Gastrocnemius medialis (tissue), 4 donors: ENCODE measurements at places on chromosomes 3 and 15. TPM values are rescaled to one million over a fixed set of nuclear protein-coding genes. Genes with fewer than 3 reads are reported as not detected.

DNA sequence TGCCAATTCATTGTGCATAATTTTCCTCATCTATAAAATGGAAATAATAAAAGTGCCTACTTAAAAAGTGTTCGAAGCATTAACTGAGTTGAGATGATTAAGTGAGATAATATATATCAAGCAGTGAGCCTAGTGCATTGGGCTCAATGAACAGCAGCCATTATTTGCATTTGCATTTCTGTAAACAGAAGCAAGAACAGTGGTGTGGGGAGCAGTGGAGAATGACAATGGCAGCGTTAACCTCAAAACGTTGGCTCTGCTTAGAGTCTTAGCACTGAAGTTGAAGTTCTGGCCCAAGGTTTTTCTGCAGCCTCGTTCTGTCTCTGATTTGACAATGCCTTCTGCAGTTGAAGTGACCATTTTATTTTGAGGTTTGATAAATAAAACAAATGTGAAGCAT is 466.3 kb upstream of the ONECUT1 start:
- no peak for DNase-seq

- no peak for DNase-seq
These were observed 330.3 kb upstream of the SGO1 start for GRCh38 chr3:20516311-20516710.

- DNase-seq, result no peak
These were observed 4.6 kb upstream of the HACD3 start for GRCh38 chr15:65525622-65526021.

GRCh38 chr3:64571982-64572381 is 115.8 kb downstream of the ADAMTS9 start:
- no peak for DNase-seq

Gene CELF6
- total RNA-seq, result not detected

Gene GRK7
- 0.85 TPM for total RNA-seq

Gene ITIH3
- total RNA-seq, result 0.66 TPM

- DNase-seq, result no peak
These were observed 752.6 kb upstream of the NR2F2 start for GRCh38 chr15:95577927-95578326.

- DNase-seq, result no peak
These were observed 11.1 kb downstream of the ATOSA start for GRCh38 chr15:52668133-52668532.

- no peak for DNase-seq
These were observed 227.4 kb upstream of the CMC1 start for GRCh38 chr3:28013864-28014473.

Gene TSEN2
- total RNA-seq, result 19.5 TPM

GRCh38 chr3:42533161-42533897 is 30.9 kb downstream of the VIPR1 start:
- DNase-seq, result no peak

DNA sequence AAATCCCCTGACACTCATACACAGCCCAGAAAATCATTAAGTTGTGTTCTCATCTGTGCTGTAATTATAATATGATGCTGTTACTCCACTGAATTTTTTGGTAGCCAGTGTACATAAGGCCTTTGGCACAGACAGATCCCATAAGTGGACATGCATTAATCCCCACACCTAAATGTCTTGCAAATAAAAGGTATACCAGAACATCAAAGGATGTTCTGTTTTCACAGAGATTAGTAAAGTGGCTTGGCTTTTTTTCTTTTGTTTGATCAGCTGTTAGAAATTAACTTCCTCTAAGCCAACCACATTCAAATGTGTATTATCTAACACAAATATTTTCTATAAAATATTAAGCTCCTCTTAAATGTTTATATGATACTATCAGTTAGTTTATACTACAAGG is 2.7 kb downstream of the SST start:
- DNase-seq, result no peak

Gene NEK10
- 8.1 TPM for total RNA-seq

DNA sequence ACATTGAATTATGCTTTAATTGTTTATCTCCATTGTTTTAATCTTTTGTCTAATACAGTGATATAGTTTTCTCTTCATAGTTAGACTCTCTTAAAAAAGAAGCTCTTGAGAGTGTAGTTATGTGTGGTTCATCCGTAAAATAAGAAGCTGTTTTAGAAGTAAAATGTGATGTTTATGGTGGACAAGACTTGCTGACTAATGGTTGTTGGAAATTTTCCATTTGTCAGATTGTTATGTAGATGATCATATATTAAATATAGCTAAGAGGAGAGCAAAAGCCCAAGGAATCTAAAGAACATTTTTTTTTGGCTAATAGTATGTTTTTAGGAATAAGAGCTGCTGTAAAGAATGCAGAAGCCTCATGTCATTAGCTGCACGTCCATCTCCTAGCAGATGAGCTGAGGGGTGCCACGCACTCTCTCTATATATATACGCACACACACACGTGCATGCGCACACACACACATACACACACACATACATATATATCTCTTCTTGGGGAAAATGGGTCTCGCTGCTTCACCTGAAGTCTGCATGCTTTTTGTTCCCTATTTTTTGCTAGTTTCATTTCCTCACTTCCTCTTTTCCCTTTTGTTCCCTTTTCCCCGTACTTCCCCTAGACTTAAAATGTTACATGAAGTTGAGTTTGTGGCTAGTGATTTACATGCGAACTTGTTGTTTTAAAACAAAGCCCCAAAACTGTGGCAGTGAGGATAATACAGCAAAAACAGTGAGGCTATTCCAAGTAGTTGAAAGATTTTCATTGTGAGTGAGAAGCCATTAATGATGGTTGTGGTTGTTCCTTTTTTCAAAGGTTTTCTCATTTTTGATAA is 107.8 kb downstream of the MBNL1 start:
- DNase-seq, result no peak

DNA sequence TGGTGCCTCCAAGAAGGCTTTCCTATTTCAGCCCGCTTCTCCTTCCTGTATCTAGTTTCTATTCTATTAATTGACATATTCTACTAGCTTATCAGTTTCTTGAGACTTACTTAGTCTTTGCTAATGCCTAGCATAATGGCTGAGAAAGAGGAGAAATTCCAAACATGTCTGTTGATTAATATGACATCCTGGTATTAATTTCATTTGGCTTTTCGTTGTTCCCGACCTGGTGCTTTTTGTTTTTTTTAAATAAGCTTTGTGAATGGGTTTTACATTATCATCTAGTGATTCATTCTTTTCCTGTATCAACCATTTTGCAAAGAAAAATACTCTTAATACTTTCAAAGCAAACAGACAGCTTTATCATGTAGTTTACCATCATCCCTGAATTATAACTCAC is 13.1 kb downstream of the WDR53 start:
- DNase-seq, result no peak

- DNase-seq, result no peak
These were observed 16.0 kb upstream of the CCR2 start for GRCh38 chr3:46337911-46338310.

DNA sequence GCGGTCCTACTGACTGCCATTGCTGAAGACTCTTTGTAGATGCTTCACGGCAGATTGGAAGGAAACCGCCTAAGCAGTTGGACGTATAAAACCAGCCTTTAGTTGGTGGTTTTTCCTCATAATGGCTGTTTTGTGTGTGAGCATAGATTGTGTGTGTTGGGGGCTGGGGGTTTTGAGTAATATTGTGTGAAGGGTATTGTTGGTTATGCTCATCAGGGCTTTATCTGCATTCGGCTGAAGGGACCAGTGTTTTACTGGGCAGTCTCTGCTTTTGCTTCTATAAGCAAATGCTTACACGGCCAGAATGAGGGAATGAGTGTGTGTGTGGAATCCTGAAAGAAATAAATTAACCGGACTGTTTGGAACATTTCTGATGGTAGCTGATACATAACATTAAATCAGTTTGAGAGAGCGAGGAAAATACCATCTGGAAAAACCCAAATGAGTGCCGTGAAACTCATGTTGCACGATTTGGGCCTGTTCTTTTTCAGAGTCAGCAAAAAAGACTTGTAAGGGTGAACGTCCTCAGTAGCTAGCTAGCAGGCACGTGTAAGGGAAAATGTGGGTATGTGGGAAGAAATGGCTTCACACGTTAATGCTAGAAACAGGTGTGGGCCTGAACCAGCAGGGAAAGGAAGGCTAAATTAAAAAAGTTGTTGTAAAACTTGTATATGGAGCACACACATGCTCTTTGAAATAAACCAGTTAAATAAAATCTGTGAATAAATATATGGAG is 1.9 kb downstream of the MITF start:
- DNase-seq, result no peak

Gene PRKCI
- total RNA-seq, result 10.5 TPM

GRCh38 chr3:154294016-154294415 is 30.3 kb downstream of the DHX36 start:
- DNase-seq, result no peak

Gene TRH
- total RNA-seq, result not detected

DNA sequence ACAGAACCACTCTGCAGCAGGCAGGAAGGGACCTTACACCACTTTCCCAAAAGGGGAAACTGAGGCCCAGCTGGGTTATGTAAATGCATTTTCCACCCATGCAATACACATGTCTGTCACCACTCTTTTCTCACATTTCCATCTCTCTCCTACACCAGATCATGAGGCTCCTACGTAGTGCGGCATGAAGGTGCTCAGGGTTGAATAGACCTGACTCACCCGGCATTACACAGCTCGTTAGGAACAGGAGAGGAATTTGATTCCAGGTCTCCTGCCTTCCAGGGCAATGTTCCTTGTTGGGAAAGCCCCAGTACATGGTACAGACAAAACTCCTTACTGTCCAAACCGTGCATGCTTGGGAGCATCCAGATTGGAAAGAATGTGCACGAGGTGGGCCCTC is 61.9 kb upstream of the DCLK3 start:
- DNase-seq, result no peak

Gene GP9
- total RNA-seq, result 0.42 TPM

DNA sequence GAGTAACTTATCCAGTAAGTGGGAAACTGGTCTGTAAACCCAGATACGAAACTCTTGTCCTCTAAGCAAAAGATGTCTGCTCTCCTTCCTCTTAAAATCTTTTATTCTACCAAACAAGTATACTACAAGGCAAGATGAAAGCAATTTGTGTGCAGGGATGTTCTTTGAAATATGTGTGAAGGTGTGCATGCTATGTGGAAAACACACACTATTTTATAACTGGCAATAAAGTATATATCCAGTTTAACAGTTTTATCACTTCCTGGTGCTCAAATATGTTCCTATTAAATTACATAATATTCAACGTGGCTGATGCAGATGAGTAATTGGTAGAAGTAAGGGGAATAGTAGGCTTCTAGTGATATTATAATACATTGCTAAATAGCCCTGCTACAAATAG is 566.5 kb downstream of the ROBO2 start:
- DNase-seq, result no peak

DNA sequence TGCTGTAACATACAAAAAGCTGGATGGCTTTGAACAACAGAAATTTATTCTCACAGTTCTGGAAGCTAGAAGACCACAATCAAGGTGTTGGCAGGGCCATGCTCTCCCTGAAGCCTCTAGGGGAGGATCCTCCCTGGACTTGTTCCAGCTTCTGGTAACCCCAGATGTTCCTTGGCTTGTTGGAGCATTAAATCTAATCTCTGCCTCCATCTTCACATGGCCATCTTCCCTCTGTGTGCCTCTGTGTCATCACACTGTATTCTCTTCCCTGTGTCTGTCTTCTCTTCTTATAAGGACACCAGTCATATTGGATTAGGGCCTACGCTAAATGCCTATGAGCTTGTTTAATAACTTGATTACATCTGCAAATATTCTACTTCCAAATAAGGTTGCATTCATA is 109.5 kb downstream of the STAG1 start:
- DNase-seq, result no peak

DNA sequence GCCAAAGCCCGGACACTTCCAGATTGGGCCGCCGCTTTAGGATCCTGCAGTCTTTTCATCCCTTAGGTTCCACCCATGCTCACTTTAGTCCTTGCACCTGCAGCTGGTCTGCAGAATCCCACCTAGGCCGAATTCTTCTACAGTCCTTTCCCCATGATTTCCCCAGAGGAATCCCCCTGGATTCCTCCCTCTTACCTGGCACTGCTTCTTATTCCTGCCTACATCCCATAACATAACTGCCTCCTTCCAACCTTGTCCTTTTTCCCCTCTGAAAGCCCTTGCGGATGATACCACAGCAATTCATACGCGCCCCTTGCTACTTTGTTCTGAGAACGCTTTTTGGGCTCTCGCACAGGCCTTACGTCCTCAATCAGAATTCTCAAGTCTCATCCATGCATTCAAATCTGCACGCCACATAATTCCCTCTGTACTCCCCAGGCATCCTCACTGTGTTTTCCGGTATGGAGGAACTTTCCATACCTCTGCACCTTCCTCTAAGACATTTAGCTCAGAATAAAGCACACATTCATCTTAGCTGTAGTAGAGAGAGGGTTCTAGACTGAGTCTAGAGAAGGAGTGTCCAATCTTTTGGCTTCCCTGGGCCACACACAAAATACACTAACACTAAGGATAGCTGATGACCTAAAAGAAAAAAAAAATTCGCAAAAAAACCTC is 619 bp downstream of the EIF2AK4 start:
- no peak for DNase-seq

DNA sequence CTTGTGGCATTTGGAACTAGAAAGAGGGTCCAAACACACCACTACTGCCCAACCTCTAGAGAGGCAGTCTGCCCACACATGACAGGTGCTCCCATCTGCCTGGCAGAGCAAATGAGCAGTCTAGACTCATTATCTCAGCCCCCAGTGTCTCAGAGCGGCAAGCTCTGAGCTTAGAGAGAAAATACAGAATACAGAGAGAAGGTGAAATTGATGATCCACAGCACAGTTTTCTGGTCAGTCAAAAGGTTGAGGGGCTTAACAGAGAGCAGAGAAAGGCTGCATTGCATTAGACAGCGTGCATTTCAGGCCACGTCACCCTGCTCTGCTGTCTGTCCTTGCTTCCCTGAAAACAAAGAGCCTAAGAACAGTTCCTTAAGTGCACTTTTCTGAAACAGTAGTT is 135.1 kb downstream of the KCNMB2 start:
- DNase-seq, result no peak

- DNase-seq, result no peak
These were observed 181.0 kb upstream of the CBLB start for GRCh38 chr3:106049821-106050220.

Gene PLAAT1
- 25.0 TPM for total RNA-seq

DNA sequence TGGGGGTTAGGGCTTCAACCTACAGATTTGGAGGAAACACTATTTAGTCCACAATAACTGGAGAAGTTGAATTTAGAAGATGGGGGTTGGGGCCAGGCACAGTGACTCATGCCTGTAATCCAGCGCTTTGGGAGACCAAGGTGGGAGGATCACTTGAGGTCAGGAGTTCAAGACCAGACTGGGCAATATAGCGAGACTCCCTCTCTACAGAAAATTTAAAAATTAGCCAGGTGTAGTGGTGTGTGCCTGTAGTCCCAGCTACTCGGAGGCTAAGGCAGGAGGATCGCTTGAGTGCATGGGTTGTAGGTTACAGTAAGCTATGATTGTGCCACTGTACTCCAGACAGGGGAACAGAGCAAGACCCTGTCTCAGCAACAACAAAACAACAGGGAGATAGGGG is 5.0 kb upstream of the DYNLT2B start:
- no peak for DNase-seq
